ENCODE measurements at places on chromosomes 6 and 20.
A peak's percentile ranks its signal among the peaks of the same experiment; 100 is the strongest.

- DNase-seq, result peak; percentile 92
Measured at GRCh38 chr20:49219091-49219923, at the start of gene DDX27. Gene DDX27 (plus strand): TSS chr20:49219416. CDS start chr20:49219449, 33 bp downstream.

- no peak for DNase-seq
Measured at GRCh38 chr20:35004749-35005462, 49.2 kb downstream of the MYH7B start.

- no peak for DNase-seq
Measured at GRCh38 chr20:20466341-20466879, 98.5 kb downstream of the INSM1 start.

DNA sequence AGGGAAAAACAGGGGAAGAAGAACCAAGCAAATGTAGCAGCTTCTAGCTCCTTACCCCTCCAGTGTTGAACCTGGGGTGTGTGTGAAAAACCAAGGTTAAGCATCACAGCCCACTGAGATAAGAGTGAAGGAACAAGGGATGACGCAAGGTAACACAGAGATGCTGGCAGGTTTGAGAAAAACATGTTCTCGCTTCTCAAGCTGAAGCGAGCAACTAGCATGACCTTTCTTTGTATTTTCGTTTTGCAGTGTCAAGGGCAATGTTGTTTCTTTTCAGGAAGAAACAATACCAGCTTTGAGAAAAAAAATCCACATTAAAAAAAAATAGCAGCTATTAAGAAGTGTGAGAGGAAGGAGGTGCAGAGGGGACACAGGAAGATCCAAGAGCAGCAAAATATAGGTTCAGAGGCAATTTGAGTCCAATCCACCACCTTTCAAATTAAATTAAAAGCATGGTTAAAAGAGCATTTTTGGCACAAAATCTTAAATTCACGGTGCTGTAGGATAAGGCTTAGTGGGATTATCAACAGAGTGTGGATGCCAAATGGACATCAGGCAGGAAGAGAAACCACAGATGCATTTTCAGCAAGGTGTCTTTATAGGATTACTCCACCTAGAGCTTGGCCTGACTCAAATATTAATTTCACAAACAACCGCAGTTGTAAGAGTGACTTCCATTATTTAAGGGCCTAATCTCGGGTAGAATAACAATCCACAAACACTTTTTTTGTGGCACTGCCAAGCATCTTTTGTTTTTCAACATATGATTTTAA lies 70.9 kb downstream of the SYNE1 start:
- DNase-seq, result no peak

- DNase-seq, result no peak
Measured at GRCh38 chr6:127854009-127854408, 46.8 kb downstream of the THEMIS start.

GRCh38 chr6:11224966-11225463 lies 7.5 kb downstream of the NEDD9 start:
- no peak for DNase-seq

- no peak for DNase-seq
Measured at GRCh38 chr20:6663751-6664388, 103.6 kb upstream of the BMP2 start.

DNA sequence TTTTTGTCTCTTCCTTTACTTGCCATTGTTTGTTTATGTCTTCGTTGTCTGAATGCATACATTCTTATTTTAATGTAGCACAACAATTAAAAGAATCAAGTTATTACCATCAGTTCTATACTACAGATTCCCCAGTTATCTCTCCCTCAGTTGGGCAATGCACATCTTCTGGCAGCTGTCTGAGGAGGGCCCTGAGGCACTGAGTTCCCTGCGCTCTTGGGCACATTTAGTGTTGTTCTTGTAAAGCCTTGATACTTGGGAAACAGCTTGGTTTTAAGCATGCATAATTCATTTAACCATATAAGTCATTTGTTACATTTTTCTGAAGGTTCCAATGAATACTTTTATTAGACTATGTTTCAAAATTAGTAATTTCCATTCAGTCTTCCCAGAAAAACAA lies 117.9 kb downstream of the C6orf118 start:
- DNase-seq, result no peak

- DNase-seq, result no peak
Measured at GRCh38 chr20:34220561-34220960, 20.7 kb upstream of the ASIP start.

DNA sequence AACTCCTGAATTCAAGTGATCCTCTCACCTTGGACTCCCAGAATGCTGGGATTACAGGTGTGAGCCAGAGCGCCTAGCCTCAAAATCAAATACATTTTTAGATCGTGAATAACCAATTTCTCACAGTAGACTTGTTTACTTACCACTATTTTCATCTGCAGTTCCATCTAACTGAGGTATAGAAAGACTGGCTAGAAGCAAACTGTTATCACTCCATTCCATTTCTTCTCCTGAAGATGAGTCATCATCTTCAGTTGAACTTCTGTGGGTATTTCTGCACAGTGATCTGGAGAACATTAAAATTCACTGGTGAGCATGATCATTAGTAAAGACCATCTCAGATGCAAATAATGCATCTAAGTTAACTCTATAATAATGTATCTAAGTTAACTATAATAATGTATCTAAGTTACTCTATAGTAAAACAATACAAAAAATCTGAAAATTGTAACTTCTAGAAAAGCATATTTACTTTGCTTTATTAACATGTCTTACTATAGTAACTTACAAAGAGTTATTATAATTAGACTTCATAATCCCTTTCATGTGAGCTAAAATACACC lies 105.4 kb downstream of the REV3L start:
- no peak for DNase-seq

DNA sequence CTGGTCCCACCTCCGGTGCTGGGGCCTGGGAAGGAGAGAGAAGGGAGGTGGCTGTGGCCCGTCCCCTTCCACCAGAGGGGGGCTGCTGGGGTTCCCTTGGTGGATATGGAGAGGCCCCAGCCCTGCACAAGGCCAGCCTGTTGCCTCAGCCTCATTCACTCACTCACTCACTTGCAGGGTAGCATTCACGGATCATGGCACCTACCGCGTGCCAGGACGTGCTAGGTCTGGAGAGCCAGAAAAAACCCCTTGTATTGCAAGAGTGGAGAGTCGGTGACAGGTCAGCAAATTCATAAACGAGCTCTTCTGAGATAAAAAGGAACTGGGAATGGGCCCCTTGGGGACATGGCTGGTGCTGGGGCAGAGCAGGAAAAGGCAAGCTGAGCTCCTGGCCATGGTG lies 6.4 kb upstream of the ZBTB46 start:
- DNase-seq, result no peak

- no peak for DNase-seq
Measured at GRCh38 chr20:62938105-62938888, at the start of gene GID8. Gene GID8 (plus strand): TSS chr20:62938147. CDS start chr20:62941503, 3,356 bp downstream.

DNA sequence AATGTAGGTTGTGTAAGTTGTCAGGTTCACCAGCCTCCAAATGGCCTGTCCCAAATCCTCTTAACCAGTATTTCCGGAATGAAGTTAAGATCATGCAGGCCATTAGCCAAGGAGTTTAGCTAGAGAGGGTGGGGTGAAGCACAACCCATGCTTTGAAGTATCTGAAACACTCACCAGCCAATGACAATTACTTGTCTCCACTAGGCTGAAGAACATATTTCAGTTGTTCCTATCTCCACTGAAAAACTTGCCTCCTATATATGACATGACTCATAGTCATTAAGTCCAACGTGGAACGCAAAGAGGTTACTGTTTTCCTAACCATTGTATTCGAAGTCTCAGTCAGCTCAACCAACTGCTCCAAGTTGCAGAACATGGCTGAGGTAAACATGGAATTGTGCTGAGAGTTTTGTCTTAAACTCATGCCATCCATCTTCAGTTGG lies 37.4 kb upstream of the TNFAIP3 start:
- DNase-seq, result no peak

DNA sequence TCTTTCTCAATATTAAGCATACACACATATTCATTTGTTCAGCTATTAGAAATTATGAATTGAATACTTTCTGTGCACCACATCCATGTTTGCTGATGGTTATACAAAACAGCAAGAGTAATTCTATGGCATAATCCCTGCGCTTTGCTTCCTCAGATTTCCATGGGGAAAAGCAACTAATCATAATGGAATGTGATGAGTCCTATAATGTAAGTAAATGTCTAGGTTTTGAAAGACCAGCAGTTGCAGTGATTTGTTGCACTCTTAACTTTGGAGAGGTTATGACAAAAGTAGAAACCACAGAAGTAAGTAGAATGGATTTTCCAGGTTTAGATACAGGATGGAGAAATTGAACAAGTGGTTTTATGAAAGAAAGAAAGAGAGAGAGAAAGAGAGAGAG lies 652.1 kb downstream of the CBLN4 start:
- no peak for DNase-seq

DNA sequence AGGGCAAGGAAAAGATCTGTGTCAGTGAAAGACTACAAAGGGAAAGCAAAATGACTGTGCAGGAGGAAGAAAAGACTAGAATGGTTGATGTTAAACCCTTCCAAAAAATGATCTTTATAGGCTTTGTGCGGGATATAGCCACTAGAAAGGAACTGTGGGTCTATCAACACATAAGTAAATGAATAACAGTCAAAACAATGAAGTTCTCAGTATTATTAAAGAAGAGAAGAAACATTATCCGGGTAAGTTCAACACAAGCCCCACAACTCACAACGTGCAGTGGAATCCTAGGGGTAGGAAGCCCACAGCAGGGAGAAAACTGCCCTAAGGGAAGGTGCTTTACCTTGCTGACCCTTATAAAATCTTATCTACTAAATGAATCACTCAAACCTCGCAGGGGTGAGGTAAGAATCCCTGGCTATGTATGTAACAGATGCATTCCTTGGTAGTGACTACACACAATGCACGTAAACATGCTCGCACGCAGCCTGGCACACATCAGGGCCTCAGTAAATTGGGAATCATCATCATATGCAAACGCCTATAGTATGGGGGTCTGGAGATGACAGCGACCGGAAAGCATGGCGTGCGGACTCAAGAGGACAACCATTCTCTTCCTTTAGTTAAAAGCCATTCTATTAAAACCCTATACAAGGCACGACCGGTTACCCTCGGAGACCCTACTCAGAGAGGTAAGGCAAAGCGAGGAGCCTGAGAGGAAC lies 11.3 kb downstream of the TFAP2A start:
- no peak for DNase-seq

DNA sequence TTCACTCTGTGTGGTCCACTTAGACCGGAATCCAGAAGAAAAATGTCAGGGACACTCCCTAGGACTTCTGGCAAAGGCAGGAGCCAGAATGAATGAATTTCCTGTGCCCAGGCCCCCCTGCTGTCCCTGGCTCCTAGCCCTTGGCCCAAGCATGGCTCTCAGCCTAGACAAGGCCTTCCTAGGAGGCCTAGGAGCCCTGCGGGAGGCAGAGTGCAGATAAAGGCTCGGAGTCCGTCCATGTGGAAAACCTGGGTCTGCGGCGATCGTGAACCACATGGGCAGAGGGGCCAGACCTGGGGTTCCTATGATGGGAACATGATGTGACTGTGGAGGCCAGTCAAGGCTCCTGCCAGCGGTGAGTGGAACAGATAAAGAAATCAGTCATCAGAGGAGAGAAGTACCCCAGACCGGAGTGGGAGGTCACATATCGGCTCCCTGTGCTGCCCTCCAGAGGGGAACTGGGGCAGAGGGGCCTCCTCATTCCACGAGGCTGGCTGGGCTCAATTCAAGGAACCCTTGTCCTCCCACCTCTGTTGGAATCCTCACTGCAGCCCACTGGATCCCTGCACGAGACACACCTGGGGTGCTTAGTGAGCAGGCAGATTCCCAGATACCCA lies 5.9 kb upstream of the VSTM2L start:
- DNase-seq, result no peak

- no peak for DNase-seq
Measured at GRCh38 chr20:19924255-19924654, 92.9 kb upstream of the NAA20 start.

GRCh38 chr6:66662196-66662595 lies 955.2 kb upstream of the EYS start:
- DNase-seq, result no peak
